ENCODE measurements at places on chromosomes 6 and 20. TPM values are rescaled to one million over a fixed set of nuclear protein-coding genes. Genes with fewer than 3 reads are reported as not detected.

GRCh38 chr20:8127553-8128255, 4.4 kb upstream of the PLCB1 start:
- no peak for DNase-seq

DNA sequence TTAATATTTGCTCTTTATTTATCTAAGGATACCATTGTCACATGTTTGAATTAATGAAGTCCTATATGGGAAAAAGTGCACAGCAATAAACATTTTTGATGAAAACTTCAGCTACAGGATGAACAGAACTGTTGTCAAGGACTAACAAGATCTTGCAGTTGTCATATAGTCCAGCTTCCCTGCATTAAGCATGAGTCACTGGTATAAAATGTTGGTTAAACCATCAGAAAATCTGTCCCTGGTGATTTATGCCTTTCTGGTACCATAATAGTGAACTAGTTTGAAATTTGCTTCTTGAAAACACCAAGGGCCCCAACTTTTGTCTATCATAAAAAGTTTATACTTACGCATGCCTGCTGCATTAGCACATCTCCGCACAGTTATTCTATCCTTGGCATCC, 60.4 kb upstream of the RSPO3 start:
- no peak for DNase-seq

GRCh38 chr20:6069669-6070068, 15.8 kb upstream of the LRRN4 start:
- DNase-seq, result no peak

DNA sequence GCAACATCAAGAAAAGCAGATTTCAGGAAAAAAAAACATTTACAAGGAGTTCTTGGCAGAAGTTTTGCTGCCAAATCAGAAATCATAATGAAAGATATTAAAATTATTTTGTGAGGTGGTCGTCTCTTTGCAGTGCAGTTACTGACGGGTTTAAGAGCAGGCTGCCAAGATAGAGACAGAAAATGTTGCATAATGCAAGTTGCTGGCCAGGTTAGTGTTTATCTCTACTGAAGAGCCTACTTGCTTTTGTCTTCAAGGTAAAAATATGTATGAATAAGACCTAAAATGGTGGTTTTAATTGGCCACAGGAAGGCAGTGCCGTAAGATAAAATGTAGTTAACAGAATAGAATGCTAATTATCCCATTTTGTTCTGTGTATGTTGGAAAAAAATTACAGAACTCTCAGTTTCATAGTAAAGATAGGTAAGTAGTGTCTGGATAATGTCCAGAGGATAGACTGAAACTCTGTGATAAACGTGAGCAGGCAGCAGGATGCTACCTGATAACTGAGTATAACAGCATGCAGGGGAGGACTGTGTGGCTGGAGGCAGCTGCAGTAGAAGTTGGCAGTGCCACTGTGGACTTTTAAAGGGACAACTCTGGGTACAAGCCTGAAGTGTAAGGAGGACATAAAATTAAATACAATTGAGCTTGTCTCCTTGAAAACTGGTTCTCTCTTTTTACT, 13.9 kb downstream of the FOXO3 start:
- DNase-seq, result no peak

- DNase-seq, result no peak
Measured at GRCh38 chr6:3871515-3871914, 22.3 kb downstream of the FAM50B start.

- no peak for DNase-seq
Measured at GRCh38 chr20:24964506-24964840, 15.4 kb downstream of the CST7 start.

- no peak for DNase-seq
Measured at GRCh38 chr6:165768961-165769360, 105.9 kb upstream of the PDE10A start.

GRCh38 chr6:169989594-169989993, 238.2 kb downstream of the ERMARD start:
- DNase-seq, result no peak

DNA sequence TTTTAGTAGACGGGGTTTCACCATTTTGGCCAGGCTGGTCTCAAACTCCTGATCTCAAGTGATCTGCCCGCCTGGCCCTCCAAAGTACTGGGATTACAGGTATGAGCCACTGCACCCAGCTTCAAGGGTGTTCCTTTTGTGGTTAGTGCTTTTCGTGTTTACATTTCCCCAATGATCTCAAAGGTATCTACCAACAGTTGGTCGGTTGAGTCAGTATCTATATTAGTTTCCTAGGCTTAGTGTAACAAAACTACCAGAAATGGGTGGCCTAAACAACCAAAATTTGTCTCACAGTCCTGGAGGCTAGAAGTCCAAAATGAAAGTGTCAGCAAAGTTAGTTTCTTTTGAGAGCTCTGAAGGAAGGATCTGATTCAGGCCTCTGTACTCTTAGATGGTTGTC, 30.1 kb downstream of the CASP8AP2 start:
- no peak for DNase-seq

GRCh38 chr6:70166088-70166958, 136.6 kb downstream of the COL9A1 start:
- DNase-seq, result peak; percentile 44

DNA sequence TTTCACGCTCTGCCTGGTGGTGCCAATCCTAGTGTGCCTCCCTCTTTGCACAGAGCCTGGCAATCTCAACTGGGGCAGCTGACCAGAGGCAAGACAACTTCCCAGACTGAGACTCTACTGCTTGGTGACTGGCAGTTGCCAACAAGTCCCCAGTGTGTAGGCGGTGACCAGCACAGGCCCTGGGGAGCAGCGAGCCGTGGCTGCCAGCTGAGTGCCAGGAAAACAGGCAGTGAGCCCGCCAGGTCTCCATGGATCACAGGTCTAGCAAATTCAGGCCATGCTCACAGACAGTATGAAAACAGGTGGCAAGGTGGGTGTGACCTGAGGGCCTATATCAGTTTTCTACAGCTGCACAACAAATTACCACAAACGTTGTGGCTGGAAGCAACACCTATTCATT, 289.9 kb downstream of the KIF16B start:
- no peak for DNase-seq

- no peak for DNase-seq
Measured at GRCh38 chr6:118419448-118420394, 128.4 kb upstream of the PLN start.

- no peak for DNase-seq
Measured at GRCh38 chr20:4664691-4665360, 56.9 kb upstream of the PRND start.

- no peak for DNase-seq
Measured at GRCh38 chr6:3669916-3670315, 81.6 kb downstream of the PXDC1 start.

DNA sequence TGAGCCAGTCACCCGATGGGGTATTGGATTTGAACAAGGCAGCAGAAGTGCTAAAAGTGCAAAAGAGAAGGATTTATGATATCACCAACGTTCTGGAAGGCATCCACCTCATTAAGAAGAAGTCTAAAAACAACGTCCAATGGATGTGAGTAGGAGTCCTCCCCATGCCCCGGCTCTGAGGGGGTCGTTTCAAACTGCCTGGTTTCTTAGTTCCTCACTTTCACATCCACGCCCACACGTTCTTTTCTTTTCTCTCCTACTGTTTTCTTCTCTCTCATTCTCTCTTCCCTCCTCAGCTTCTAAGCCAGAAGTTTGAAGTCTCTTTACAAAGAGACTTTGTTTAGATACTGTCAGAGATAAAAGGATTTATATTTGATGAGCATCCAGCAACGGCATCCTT, 53.0 kb upstream of the CDKAL1 start:
- DNase-seq, result no peak

DNA sequence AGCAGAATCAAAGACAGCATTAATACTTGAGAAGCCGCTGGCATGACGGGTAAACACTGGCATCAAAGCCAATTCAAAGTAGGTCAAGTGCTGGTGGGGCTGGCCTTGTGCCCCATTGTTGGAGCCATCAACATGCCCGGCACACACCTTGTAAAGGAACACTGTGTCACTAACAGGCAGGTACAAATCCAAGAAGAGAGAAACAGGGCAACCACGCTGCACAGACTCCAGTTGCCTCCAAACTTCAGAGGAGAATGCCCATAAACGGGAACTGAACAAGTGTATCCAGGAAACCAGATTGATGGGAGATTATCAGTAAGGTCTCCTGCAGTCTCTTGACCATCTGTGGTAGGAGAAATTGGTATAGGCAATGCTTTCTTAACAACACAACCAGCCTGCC, 127.0 kb upstream of the STXBP5 start:
- no peak for DNase-seq

DNA sequence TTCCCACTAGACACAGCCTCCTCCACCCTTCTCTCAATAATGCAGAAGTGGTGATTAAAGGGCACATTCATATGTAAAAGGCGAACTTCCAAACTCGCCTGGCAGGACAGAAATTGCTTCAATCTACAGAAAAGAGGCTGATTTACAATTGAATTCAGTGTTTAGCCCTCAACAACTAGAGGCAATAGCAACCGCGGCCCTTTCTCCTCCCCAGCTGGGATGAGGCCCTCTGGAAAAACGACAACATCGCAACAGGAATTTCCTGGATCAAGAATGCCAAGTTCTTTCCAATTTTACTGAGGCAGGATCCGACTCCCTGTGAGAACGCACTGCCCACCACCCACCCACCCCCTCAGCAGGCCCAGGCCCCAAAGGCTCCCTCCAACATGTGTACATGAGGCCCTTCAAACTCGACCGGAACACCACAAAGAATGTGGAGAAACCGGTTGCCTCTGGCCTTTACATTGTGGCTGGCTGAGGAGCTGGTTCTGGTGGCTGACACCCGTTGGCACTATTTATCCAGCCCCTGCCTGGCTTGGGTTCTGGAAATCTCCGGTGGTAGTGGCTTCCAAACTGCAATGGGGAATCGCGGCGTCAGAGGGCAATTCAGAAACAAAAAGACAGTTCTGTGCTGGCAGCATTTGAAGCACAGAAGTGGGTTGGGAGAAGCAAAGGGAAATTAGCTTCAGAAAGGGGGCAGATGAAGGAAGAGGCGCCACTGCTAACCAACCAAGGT, 36.8 kb downstream of the ZMYND8 start:
- peak; percentile 76 for DNase-seq

GRCh38 chr20:47770935-47771334, 14.3 kb downstream of the SULF2 start:
- DNase-seq, result no peak

- DNase-seq, result peak; percentile 34
Measured at GRCh38 chr6:38078671-38079070, 259.1 kb downstream of the ZFAND3 start.

FNDC11 gene
- not detected for total RNA-seq

RBBP8NL gene
- total RNA-seq, result not detected

OR12D3 gene
- total RNA-seq, result not detected

SLCO4A1 gene
- 23.0 TPM for total RNA-seq

AAR2 gene
- 59.0 TPM for total RNA-seq

ALDH5A1 gene
- total RNA-seq, result 1.1 TPM

SIRPB2 gene
- total RNA-seq, result not detected

PTCRA gene
- not detected for total RNA-seq

TMEM242 gene
- total RNA-seq, result 6.0 TPM

ZSCAN26 gene
- 20.0 TPM for total RNA-seq
